ENCODE measurements at places on chromosomes 6 and 20. TPM values are rescaled to one million over a fixed set of nuclear protein-coding genes. Genes with fewer than 3 reads are reported as not detected.

The LY6G6C gene
- total RNA-seq = 0.21 TPM

The HLA-DPB1 gene
- total RNA-seq = 23.9 TPM

The HLA-DMA gene
- total RNA-seq = 9.3 TPM

The COL10A1 gene
- 0.32 TPM for total RNA-seq

The CRISP3 gene
- not detected for total RNA-seq

The CGA gene
- not detected for total RNA-seq

- no peak for DNase-seq
Observed at GRCh38 chr6:12422848-12423247, 132.7 kb downstream of the EDN1 start.

GRCh38 chr6:39061182-39061581 is 12.6 kb downstream of the GLP1R start:
- no peak for DNase-seq

DNA sequence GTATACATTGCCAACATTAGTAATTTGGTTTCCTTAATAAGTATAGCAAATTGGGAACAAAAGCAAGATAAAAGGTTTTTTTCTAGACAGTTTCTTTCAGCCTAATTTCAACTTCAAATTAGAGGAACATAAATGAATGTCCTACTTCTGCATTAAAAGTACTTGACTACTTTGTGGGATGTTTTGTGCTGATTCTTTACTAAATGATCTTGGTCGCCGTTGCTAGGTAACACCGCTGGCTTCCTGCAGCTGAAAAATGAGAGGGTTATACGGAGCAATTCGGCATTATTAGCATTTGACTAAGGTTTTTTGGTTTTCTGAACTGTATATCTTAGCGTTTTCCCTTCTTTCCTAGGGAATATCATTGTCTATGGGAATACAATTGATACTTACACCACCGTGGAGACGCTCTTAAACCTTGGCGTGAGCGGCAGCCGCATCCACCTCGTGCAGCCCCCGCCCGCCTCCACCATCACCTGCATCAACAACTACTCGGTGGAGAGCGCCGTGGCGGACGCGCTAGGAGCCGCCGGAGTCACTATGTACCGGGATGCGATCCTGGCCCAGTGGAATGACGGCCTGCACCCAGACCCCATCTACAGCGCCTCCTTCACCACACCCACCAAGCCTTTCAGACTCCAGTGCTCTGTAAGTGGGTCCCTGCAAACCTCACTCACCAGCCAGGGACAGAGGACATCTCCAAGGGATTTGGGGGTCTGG is 90.9 kb upstream of the INSM1 start:
- no peak for DNase-seq

DNA sequence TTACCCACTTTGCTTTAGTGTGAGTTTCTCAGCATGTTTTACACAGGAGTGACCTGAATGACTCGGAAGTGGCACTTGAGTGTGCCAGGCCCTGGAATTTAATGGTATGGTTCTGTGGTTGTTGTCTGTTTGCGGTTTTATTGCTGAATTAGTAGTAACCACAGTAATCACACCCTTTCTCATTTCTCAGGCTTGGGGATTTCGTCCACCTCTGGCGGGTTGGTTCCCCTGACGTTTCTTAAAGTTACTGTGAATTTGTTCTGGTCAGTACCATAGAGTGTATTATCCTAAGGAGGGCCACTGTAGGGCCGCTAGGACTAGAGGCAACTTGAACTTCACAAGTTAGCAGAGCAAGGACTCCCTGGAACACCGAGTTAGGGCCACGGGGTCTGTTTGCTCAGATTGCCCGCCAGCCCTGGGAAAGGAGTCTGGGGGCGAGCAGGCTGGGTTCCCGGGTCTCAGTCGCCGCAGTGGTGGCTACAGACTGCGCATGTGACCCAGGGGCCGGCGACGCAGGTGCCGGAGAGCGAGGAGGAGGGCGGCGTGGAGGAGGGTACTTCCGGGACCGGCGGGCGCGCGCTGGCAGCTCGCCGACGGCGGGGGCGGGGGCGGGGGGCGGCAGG is 546 bp upstream of the KLHL32 start:
- DNase-seq = peak; percentile 80

GRCh38 chr20:34300809-34301586 is 2.2 kb downstream of the AHCY start:
- DNase-seq = peak; percentile 23

GRCh38 chr6:3457710-3458602 is 1.1 kb upstream of the SLC22A23 start:
- DNase-seq = peak; percentile 40

DNA sequence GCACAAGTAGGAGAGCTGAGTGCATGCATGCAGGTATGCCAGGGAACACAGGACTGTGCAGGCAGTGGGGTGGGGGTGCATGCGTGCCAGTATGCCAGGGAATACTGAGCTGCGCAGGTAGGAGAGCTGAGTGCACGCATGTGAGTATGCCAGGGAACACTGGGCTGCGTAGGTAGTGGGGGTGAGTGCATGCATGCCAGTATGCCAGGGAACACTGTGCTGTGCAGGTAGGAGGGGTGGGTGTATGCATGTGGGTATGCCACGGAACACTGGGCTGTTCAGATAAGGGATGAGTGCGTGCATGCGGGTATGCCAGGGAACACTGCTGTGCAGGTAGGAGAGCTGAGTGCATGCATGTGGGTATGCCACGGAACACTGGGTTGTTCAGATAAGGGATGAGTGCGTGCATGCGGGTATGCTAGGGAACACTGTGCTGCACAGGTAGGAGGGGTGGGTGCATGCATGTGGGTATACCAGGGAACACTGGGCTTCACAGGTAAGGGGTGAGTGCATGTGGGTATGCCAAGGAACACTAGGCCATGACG is 77.4 kb downstream of the LRFN2 start:
- no peak for DNase-seq

DNA sequence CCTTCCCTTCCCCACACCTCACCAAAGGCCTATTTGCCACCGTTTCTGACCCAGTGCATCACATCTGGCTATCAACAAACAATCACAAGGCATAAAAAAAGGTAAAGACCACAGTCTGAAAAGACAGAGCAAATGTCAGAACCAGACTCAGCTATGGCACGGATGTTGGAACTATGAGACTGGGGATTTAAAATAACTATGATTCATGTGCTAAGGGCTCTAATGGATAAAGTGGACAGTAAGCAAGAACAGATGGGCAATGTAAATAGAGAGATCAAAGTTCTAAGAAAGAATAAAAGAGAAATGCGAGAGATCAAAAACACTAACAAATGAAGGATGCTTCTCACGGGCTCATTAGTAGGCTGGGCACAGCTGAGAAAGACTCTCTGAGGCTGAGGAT is 99.5 kb downstream of the LAMP5 start:
- DNase-seq = no peak

GRCh38 chr20:50335105-50335504 is 144.5 kb downstream of the CEBPB start:
- peak; percentile 51 for DNase-seq

DNA sequence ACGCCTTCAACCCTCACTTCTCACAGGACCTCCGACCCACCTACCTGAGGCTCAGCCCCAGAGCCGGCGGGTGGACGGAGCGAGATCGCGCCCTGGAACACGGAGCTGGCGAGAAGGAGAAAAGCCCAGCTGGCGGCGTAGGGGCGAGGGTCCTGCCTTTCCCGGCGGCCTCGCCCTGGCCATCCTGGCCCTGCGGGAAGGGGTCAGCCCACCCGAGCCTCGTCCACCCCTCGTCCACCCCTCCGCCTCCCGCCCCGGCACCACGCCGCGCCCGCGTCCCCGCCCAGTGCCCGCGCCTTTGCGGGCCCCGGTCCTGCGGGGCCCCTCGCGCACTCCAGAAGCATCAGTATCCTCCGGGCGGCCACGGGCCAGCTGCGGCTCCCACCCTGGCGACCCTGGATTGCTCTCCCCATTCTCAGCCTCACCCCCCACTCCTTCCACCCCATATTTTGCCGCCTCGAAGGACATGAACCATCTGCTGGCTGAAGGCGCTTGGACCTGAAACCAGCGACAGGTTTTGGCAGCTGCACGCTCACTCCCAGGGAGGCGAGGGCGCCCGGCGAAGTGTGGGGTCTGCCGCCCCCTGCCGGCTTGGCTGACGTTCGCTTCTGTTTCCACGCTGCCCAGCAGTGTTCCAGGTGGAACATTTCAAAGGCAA is 65.1 kb downstream of the PLG start:
- peak; percentile 81 for DNase-seq

DNA sequence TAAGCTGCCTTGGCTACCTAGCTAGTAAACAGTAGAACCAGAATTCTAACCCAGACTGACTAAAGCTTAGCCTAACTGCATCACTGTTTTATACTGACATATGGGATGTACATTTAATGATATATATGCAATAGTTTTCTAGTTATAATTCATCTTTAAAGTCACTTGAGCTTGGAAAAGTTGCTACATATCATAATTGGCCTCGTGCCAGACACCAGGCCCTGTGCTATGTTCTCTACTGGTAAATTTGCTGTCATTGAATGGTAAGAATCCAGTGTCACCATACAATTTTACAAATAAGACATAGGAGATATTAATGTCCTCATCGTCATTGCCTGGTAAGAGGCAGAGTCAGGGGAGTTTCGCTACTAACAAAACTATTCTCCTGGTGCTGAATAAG is 396.8 kb downstream of the CDKAL1 start:
- DNase-seq = no peak

- peak; percentile 92 for DNase-seq
Observed at GRCh38 chr6:100880853-100881706, at the start of gene ASCC3. Gene ASCC3 (minus strand): TSS chr6:100881329. CDS start chr6:100867997, 13,332 bp downstream.

DNA sequence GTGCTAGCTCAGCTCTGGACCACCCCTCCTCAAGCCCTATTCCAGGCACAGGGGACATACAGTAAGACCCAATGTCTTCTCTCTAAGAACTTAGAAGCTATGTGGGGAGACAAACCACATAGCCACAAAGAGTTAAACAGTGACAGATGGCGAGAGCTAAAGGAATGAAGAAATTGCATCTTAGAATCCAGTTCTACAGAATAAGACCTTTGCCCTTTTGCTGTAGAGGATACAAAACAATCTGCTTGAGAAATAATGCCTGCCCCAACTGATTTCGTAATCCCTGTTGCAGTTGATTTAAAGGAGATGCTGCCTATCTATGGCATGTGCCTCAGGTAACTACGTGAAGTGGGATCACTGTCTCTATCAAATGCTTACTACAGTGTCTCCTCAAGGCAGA is 31.2 kb downstream of the TNFRSF21 start:
- no peak for DNase-seq

- no peak for DNase-seq
Observed at GRCh38 chr6:153625089-153625488, 414.0 kb upstream of the OPRM1 start.

GRCh38 chr6:2937627-2938003 is 33.8 kb downstream of the SERPINB6 start:
- DNase-seq = no peak

DNA sequence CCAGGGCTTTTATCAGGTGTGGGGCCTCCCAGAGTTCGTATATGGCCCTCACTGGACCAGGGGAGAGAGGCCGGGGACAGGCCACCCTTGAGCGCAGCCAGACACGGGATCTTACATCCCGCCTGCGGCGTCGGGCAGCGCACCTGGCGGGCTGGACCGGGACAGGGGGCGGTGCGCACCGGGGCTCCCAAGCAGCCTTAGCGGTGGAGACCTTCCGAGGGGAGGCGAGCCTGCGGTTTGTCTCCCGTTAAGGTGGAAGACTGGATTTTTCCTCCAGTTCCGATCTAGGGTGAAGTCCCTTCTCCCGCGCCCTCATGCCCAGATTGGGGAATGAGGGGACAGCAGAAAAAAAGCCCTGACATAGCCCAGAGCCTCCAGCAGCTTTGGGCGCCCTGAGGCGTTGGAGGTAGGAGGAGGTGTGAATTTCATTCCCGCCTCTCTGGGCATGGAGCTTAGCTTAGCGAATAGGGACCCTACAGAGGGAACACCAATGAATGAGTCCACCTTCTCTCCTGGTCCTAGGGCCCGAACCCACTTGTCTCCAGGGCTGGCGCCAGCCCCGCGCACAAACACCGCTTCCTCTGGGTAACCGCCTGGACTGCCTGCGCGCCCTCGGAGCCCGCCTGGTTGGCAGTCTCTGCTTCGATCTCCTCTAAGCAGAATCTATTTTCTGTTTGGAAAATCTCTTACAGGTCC is 6.7 kb upstream of the LAMP5 start:
- DNase-seq = peak; percentile 33

GRCh38 chr20:9634327-9634726 is 119.9 kb downstream of the LAMP5 start:
- no peak for DNase-seq

DNA sequence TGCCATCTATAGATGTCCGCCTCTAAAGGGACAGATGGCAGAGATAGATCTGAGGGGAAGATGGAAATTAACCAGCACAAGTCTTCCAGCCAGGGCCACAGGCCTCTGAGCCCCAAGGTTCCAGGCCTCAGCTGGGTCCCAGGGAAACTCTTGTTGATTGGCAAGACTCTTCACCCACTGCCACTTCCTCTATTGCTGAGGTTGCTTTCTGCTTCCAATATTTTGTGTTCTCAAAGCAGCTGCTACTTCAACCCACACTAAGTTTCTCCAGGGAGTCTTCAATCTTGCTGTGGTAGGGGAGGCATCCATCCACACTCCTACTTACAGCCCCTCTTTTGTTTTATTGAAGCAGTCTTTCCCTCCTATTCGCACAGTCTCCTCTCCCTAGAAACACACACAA is 36.4 kb upstream of the SASH1 start:
- no peak for DNase-seq

DNA sequence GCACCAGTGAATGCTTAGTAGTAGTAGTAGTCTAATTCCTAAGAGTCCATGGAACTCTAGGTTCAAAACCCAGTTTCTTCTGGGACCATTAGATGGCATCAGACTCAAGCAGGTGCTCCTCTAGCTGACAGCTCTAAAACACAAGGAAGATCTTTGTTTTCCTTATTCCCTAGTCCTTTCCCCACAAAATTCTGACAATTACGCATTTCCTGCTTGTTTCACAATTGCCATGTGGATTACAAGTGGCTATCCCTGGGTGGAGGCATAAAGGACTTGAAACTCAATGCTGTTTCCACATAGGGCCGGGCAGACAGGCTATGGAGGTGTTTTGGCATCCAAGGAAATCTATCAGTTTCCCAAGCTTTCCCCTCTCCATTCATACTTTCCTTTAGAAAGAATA is 9.2 kb upstream of the HLA-DOB start:
- no peak for DNase-seq

DNA sequence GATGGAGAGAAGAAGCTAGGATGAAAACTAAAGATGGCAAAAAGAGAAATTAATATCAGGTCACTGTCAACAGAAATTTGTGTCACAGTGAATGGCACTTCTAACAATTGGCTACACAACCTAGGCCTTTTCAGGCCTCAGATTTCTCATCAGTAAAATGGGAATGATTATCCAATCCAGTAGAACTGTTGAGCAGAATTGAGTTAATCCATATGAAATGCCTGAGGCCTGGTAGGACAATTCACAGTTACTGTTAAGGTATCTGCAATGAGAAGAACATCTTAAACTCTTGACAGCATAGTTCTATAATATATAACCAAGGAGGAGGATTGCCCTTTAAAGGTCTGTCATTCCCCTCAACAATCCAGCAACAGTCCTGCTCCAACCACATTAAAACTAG is 217.9 kb upstream of the ZNF217 start:
- DNase-seq = no peak
